ENCODE measurements at places on chromosomes 7 and 10.

GRCh38 chr10:75287697-75288096 lies 51.9 kb upstream of the COMTD1 start:
- DNase-seq, result no peak

GRCh38 chr7:135368416-135369186 lies 135.0 kb downstream of the STRA8 start:
- peak; percentile 70 for DNase-seq

- no peak for DNase-seq
Observed at GRCh38 chr7:16428672-16429071, 7.3 kb upstream of the CRPPA start.

GRCh38 chr10:118423800-118424442 lies 81.8 kb upstream of the FAM204A start:
- peak; percentile 66 for DNase-seq
